ENCODE measurements at places on chromosomes 13 and 19. TPM values are rescaled to one million over a fixed set of nuclear protein-coding genes. Genes with fewer than 3 reads are reported as not detected.

The FBXO27 gene
- polyA plus RNA-seq, result 4.1 TPM

The TMEM150B gene
- polyA plus RNA-seq, result 1.3 TPM

DNA sequence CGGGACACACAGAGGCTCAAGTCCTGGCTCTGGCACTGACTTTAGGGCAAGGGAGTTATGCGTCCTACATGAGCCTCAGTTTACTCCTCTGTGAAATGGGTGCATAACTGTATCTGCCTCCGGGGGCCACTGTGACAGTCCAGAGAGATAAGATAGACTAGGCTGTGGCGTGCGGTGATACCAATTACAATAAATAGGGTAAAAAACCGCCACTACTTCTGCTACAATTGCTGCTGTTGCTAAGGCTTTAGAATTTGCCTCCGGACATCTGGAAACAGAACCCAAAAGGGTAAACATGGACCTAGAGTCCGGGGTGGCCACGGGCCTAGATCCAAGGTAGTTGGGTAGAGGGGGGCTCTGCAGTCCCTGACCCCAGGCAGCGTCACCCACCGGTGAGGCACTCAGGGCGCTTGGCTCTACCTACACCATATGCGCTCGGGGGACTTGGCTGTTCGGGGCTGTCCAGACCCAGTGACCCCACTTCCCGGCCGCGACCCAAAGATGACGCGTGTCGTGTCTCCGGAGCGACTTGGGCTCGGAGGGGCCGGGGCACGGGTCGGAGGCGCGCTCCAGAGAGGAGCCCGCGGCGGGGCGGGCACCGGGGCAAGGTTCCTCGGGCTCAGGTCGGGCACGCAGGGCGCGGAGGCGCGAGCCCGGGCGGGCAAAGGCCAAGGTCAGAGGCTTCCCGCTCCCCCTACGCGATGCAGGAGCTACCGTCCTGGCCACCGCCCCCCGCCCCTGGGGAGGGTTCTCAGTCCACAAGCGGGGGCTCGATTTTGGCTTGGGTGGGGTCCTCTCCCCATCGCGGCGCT, 1.1 kb downstream of the INSR start:
- peak; percentile 22 for DNase-seq

DNA sequence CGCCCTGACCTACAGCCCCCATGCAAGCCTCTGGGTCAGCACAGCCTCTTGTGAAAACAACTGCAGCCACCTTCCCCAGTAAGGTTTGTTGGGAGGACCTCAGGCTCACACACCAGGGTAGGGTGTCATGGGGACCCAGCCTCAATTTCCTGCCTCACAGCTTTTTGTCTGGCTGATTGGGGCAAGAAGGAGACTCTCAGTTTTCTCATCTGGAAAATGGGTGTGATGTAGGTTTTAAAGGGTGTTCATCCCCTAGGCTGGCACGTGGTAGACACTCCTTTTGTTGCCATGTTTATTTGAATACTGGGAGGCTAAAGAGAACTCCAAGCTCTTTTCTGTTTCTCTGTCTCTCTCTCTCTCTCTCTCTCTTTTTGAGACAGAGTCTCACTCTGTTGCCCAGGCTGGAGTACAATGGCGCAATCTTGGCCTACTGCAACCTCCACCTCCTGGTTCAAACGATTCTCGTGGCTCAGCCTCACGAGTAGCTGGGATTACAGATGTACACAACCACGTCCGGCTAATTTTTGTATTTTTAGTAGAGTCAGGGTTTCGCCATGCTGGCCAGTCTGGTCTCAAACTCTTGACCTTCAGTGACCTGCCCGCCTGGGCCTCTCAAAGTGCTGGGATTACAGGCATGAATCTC, 18.2 kb upstream of the PLAUR start:
- DNase-seq, result no peak

DNA sequence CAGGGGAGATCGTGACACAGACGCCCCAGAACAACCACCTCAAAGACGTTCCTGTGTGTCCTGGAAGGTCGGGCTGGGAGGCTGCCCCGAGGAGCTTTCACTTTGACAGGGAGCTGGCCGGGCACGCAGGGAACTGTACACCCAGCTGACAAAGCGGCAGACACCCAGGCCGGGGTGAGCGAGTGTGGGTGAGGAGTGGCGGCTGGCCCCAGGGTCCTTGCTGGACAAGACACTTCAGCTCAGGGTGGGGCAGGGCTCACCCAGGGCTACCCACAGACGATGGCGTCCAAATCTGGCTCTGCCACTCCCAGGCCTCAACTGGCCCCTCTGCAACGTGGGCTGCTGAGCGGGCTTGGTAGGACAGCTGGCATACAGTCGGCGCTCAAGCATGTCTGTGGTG, 2.0 kb downstream of the FGF22 start:
- no peak for DNase-seq

The GAPDHS gene
- not detected for polyA plus RNA-seq

The ZNF611 gene
- polyA plus RNA-seq, result 7.3 TPM
